GM10248 (cell line): ENCODE measurements at places on chromosomes 5 and 9.
A peak's percentile ranks its signal among the peaks of the same experiment; 100 is the strongest.

DNA sequence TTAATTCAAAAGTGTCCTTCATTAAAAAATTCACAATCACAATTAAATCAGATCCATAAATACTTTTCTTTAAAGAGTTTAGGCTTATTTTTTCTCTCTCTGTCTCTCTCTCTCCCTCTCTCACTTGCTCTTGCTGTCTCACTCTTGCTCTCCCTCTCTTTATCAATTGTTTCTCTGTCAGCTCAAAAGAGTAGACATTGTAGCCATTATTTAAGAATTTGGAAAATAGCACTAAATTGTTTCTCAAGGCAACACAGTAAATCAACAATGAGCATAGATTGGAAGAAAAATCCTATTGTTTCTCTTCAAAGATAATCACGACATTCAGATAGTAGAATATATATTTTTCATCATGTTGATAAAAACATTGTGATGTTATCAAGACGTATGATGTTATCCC is 1114.0 kb downstream of the PTPRD start:
- DNase-seq, result no peak

DNA sequence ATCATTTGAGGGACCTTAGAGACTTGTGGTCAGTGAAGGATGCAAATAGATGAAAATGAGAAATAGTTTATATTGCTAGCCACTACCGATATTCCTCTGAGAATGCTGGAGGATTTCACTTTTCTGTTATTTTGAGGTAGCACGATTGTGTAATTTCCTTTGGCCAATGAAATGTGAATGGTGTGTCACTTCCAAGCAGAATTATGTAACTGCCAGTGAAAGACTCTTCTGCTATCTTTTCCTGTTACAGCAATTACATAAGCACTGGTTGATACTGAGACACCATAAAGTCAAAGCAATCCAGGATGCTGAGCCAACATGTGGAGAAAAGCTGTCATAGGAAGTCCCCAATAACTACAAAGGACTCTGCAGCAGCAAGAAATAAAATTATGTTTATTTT is 3.6 kb upstream of the PCDHA2 start:
- no peak for DNase-seq

DNA sequence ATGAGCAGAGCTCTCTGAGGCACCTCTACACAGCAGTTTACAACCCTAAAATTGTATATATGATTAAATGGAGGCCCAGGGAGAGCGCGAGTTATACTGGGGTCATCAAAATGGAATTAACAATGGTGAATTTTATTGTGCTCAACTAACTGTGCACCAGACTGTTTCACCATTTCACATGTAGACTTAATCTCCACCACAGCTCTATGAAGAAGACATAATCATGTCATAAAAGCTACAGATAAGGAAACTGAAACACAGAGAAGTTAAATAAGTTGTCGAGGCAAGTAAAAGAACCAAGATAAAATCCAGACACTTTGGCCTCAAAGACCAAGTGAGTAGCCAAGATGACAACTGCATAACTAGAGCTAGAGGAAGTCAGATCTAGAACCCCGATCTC is 1.5 kb downstream of the SH3TC2 start:
- DNase-seq, result no peak

DNA sequence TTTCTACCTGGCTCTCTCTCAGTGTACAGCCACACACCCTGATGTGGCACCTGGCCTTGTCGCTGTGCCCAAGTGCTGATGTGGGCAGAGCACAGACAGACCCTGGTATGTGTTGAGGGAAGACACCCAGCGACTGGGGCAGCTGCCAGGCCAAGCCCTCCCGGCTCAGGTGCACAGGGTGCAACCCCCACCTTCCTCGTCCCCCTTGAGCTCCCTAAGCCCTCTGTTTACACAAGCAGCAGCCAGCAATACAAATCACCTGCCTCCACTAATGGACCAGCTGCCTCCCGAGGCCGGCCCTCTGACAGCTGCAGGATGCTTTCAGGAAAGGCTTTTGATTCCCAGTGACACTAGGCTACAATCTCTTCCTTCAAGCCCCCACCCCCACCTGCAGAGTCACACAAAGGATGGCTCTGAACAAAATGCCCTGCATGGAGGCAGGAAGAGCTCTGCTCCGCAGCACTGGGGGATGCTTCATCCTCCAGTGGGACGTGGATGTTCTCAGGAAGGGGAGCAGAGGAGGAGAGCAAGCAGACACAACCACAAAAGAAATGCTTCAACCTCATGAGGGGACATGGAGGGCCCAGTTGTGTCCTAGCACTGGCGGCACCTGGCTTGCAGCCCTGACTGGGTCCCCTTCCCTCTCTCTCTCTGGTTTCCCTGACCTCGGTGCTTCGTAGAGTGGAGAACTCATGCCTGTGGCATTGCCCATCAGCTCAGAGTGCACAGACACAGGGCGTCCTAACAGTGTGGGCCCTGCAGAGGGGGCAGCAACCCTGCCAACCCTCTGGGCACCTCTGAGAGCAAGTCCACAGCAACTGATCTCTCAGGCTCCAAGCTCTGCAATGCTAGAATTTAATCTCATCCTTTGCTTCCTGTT is 140.8 kb downstream of the BARX1 start:
- peak; percentile 6 for DNase-seq

DNA sequence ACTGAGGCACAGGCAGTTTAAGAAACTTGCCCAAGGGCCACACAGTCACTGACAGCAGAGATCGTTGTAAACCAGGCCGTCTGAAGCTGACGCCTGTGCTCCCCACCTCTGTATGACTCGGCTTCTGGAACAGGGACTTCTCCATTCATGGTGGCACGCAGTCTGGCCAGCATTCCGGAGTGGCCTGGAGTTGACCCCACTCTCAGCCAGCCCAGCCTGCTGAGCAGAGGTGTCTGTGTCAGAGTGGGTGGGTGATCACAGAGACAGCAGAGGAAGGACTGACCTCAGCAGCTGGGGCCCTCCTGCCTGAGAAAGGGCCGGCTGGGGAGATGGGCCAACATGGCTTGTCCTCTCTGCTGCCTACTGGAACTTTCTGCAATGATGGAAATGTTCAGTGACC is 12.6 kb downstream of the LRSAM1 start:
- no peak for DNase-seq

DNA sequence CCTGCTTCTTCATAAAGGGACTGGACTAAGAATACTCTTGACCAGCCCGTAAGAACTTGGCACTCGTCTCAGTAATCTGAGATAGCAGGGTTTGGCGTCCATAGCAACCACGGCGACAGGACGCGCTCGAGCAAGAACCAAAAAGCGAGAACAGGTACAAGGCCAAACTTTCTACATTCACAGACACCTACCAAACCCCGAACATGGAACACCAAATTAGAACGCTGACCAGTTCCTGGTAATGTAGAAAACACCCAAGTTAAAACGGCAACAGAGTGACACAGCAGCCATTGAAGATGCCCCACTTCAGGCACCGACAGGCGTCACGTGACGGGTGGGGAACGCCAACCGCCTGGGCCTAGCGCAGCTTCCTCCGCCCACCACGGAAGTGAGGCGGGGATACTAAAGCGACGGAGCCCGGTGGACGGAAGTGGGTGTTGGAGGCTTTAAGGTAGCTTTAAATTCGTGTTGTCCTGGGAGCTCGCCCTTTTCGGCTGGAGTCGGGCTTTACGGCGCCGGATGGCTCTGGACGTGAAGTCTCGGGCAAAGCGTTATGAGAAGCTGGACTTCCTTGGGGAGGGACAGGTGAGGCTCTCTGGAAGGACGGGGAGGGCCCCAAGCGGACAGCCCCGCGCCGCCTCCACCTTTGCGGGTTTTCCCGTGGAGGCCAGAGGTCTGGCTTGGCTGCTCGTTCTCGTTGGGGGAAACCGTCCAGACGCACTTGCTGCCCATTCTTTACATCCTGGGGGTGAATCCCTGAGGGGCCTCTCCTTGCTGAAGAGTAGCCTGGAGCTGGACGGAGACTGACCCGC is at the start of gene CDK7:
TSS of gene CDK7 (plus strand) at position 430 of the 812 bp plus-strand sequence. CDS start at position 520, 90 bp downstream.
- peak; percentile 95 for DNase-seq

DNA sequence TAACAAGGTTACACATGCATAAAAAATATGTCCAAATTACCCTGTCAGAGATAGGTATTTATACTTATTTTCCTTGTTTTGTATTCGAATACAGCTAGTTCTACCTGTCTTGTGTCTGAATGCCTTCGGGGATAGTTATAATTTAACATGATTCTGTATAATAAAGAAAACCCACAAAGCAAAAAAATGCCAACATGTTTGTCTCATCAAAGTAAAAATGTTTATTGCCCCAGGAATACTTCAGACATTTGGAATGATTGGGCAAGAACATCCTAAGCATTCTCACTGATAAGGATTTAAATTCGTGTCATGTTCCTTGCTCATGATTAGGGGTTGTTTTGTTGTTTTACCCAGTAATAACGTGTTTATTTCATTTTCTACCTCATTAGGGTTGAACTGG is 74.5 kb downstream of the DOCK8 start:
- DNase-seq, result no peak

GRCh38 chr5:141947316-141947715 is 10.7 kb downstream of the PCDH12 start:
- DNase-seq, result no peak

DNA sequence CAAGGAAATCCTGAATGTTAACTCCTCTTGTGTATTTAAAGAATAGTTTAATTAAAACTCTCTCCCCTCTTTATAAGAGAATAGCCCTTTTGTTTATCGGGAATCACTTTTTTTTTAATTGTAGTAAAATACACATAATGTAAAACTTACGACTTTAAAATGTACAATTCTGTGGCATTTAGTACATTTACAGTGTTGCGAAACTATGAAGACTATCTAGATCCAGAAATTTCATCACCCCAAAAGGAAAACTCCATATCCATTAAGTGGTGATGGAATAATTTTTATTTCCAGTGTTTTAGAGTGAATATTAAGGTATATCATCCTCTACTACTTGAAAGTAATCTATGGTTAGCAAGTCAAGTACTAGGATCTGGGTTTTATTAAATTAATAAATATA is 36.8 kb downstream of the KDM3B start:
- DNase-seq, result no peak

DNA sequence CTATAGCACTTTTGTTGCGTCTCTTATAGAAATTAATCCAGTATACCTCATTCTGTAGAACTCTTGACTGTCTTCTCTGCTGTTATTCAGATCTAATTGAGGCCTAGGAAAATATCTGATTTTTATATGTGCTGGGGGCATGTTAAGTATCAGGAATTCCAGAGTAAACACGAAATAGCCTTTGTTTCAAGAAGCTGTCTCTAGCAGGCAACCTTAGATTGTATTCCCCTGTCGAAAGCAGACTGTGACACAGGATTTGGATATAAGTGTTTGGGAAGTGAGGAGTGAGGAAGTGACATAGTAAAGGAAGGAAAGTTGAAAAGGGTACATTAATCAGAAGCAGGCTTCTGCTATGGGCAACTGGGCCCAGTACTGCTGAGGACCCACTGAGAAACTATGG is 72.1 kb upstream of the RASA1 start:
- no peak for DNase-seq

GRCh38 chr9:79858508-79858907 is 286.7 kb downstream of the TLE4 start:
- DNase-seq, result no peak

DNA sequence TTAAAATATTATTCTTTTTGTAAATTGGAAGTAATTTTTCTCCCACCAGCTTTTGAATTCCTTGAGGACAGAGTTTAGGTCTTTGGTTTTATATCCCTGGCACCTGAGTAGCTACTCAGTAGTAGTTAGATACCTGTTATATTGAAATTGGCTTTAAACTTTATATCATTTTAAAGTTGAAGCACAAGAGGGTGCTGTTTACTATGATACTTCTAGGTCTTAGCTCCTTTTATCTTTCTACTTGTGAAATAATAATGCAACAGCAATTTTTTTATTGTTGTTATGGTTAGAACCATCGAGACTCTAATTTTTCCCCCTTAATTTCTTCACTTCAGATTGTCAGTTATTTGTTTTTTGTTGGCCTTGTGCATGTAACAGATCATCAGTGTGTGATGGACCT is 46.3 kb downstream of the AP3S1 start:
- DNase-seq, result no peak

DNA sequence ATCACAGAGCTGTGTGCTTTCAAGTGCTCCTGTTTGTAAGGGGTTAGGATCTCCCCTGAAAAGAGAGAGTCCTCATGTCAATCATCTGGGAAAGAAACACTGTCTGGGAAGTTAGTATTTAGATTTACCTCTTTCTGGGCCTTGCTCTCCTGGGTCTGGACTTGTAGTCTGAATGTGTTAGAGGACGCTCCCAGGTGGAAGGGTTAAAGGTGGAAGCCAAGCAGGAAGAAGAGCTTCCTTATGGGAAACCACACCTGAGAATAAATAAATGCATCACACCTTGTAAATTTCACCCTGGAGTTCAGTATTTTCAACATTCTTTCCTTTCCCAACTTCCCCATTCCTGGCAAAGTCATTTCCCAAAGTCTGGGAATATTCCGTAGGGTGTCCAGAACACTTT is 1.3 kb downstream of the PLGRKT start:
- no peak for DNase-seq

GRCh38 chr5:112083623-112084022 is 326.6 kb upstream of the NREP start:
- DNase-seq, result no peak

GRCh38 chr9:107249665-107250285 is 33.3 kb upstream of the RAD23B start:
- DNase-seq, result no peak

DNA sequence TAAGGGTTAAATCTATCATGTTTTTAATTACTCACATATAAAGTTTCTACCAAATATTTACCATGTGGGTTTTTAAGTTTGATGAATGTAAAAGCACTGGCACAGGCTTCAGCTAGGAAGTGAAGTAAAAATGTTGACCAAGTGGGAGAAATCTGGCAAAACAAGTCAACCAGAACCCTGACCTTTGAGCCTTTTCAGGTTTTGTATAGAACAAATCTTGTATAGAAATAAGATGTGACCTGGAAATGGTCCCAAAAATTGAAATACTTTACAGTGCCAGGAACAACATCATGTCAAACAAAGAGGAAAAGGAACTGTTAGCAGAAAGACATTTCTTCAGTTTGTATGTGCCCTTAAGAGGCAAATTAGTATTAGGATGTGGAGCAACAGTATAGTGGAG is 137.6 kb downstream of the CCDC192 start:
- no peak for DNase-seq
